ENCODE measurements at places on chromosomes 3 and 15.
A peak's percentile ranks its signal among the peaks of the same experiment; 100 is the strongest.

- no peak for DNase-seq
These were observed 309.4 kb upstream of the SOX2 start for GRCh38 chr3:181402347-181402746.

- DNase-seq: no peak
These were observed 29.1 kb upstream of the MAP6D1 start for GRCh38 chr3:183854318-183855035.

DNA sequence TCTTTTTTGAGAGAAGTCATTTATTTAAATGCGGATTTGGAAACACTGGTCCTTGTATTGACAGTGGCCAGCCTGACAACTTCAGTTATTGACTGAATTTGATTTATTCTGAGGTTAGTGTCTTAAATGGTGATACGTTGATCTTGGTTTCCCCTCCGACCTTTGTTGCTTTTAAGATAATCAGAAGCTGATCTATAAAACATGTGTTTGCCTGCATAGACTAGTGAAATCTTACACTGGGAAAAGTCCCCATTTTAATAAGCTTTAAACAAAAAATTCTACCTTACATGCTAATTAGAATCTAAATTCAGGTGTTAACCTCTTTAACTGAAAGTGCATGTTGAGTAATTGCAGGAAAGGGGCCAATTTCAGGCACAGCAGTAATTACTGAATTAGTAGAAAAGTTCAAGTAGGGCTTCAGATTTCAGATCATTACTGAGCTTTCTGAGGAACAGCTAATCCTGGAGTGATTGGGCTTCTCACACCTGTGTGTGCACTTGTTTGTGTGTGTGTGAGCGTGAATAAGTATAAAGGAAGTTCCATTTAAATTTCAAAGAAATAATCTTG lies 221.4 kb downstream of the SOX2 start:
- no peak for DNase-seq

GRCh38 chr3:42653303-42653559 lies 266 bp upstream of the ZBTB47 start:
- DNase-seq: no peak

DNA sequence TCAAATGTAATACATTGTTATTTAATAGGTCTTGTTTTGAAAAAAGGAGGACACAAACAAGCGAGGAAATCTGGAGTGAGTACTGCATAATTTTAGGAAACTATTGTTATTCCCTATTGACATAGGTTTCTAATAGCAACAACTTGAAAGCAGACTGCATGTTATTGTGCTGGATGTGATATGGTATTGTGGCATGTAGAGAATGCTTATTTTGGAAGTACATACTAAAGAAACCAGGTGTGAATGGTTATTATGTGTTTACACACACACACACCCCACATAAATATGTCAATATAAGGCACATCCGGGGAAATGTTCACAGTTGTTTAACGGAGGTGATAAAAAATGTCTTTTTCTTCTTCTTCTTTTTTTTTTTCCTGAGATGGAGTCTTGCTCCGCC lies 5.9 kb upstream of the MORF4L1 start:
- no peak for DNase-seq

DNA sequence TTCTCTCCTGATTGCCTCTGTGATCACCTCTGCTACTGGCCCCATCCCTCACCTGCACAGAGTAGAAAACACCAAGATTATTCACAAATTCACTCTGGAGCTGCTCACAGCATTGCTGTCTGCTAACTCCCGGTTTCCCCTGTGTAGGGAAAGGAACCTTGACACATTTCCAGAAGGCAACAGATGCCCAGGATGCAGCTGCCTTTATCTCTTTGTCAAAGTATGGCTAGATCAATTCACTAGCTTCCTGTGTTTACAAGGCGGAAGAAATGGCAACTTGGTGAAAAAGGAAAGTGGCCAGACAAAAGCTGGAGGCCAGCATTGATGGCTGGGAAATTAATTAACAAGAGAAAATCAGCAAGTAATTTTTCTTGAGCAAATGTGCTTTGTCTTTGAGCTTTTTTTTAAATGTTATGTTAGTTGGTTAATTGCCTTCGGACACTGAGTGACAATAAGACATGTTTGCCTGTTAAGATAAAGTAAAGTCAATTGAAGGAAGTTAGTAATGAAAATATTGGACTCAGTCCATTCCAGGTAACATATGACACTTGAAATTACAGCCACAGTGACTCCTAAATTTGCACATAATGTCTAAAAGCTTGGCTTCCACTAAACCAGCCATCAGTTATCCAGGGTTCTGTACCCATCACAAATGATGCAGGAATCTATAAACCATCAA lies 394.6 kb upstream of the IL12A start:
- DNase-seq: no peak

DNA sequence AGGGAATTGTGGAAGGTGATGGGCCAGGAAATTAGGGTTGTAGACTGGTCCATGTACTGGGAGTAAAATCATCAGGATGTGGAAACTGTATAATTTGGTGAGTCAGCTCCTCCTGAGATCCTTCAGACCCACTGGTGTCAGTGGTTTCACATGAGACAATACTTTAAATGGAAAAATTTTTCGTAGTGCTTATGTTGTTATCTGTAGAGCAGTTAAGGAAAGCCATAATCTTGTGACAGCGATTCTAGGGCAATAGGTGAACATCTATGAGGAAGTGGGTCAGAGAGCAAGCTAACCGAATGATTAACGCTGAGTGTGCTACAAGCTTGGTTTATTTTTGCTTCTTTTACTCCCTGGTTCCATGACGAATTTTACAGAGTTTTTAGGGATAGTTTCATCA lies 200.6 kb downstream of the CADM2 start:
- no peak for DNase-seq

GRCh38 chr3:24773798-24774197 lies 279.1 kb upstream of the THRB start:
- peak; percentile 21 for DNase-seq

GRCh38 chr3:28286595-28286994 lies 45.2 kb downstream of the CMC1 start:
- peak; percentile 43 for DNase-seq

- DNase-seq: no peak
These were observed 44.0 kb downstream of the EDEM1 start for GRCh38 chr3:5231487-5231886.

GRCh38 chr3:111319598-111319997 lies 222.4 kb upstream of the CD96 start:
- no peak for DNase-seq

GRCh38 chr15:69555080-69555479 lies 102.5 kb downstream of the RPLP1 start:
- DNase-seq: no peak

- DNase-seq: no peak
These were observed 168.0 kb upstream of the MLF1 start for GRCh38 chr3:158403013-158403412.

- DNase-seq: no peak
These were observed 31.6 kb upstream of the MASP1 start for GRCh38 chr3:187323091-187323490.

DNA sequence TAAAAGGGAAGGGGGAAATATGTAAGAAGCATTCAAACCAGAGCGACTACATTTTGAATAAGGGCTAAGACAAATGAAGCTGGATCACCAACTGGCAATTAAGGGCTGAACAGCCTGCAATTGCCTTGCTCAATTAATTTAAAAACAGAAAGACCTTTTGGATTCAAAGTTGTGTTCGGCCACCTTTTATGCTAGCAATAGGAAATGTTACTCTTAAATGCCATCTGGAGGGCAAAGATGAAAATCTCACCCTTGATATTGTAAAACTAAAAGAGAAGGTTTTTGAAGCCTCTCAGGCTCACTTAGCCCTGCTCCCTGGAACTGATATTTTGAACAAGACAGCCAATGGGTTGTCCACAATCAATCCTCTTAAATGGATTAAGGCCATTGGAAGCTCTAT lies 44.2 kb downstream of the ACAD9 start:
- DNase-seq: no peak

GRCh38 chr15:89669309-89669865 lies 9.8 kb downstream of the PLIN1 start:
- DNase-seq: no peak

- DNase-seq: no peak
These were observed 615.6 kb upstream of the ADAMTS9 start for GRCh38 chr3:65303431-65303830.

DNA sequence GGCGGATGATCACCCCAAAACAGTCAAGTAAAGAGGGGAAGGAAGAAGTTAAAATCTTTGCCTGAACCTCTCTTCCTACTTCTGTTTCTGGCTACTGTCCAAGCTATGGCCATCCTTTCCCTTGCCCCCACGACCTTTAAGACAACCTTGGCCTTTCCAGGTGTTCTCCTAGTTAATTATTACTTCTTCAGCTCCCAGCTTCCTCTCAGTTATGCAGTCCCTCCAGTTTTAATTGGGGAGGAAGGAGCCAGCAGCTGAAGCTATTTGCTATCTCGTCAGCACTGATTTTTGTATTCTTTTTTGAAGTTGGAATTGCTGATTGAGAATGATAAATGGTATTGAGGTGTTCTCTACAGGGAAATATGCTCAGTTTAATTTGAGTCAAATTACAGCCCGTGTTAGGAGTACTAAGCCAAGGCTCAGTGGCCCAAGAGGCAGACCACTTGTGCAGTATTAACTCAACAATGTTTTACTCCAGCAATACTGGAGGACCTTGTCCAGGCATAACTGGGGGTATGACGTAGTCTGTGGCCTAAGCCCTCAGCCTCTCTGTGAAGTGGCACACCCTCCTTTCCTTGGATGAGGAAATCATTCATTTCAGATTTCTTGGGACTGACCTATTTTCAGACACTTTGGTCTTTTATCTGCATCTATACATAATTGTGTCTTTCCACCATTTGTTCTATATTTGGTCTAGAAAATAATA lies 336.9 kb downstream of the SLC9A9 start:
- DNase-seq: no peak

DNA sequence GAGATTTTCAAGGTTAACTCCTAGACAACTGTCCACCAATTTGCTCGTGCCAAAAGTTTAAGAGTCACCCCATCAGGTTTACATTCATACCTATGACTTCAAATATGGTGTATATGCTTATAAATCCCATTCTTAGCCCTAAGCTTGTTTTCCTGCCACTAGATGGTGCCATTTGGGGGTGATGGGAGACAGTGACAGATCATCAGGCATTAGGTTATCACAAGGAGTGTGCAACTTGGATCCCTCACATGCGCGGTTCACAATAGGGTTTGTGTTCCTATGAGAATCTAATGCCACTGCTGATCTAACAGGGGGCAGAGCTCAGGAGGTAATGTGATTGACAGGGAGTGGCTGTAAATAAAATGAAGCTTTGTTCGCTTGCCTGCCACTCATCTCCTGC lies 182.7 kb downstream of the CNTN6 start:
- peak; percentile 14 for DNase-seq

- no peak for DNase-seq
These were observed 655.2 kb downstream of the RBMS3 start for GRCh38 chr3:29936054-29936453.

DNA sequence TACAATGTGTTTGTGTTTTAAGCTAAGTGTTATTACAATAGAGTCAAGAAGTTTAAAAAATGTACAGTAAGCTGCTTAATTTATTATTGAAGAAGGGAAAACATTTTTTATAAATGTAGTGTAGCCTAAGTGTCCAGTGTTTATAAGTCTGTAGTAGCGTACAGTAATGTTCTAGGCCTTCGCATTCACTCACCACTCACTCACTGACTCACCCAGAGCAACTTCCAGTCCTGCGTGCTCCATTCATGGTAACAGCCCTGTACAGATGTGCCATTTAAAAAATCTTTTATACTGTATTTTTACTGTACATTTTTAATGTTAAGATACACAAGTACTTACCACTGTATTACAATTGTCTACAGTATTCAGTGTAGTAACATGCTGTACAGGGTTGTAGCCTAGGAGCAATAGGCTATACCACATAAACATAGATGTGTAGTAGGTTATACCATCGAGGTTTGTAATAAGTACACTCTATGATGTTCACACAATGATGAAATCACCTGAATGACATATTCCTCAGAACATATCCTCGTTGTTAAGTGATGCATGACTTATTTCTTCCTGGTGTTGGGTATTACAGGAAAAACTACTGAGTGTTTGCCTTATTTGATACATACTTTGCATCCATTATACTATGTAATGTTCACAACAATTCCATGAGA lies 156.6 kb upstream of the NUDT16 start:
- DNase-seq: no peak

GRCh38 chr3:89268059-89268458 lies 160.6 kb downstream of the EPHA3 start:
- no peak for DNase-seq

DNA sequence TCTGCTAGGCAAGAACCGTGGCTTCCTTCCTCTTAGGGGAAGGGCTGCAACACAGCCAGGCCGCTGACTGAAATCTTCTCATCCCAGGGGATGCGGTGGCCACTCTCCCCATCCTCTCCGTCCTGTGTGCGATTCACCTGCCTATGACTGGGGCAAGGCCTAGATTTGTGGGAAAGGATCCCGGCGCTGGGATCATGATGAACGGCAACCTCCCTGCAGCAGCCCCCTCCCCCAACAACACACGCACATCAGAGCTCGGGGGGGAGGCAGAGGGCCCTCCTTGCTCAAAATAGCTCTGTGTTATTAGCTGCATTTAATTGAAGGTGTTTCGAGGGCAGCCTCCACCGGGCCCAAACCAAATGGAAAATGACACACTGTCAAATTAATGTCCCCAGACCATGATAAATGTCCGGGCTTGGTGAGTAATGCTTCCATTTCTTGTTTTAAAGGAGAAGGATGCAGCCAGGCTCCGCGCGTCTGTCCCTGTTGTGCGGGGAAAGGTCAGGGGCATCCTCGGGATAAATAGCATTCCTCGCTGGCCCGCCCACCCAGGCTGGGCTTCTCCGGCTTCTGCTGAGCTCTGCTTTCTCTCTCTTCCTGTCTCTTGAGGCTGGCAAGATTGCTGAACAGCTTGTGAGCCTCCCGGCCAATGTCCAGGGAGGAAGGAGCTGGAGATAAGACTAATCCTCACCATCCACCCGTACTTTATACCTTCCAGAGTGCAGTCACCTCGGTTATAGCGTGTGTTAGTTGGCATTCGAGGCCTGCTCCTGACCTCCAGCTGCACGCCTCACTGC lies 56.4 kb upstream of the TLE3 start:
- DNase-seq: no peak

- no peak for DNase-seq
These were observed 141.7 kb downstream of the RPLP1 start for GRCh38 chr15:69593981-69594966.

DNA sequence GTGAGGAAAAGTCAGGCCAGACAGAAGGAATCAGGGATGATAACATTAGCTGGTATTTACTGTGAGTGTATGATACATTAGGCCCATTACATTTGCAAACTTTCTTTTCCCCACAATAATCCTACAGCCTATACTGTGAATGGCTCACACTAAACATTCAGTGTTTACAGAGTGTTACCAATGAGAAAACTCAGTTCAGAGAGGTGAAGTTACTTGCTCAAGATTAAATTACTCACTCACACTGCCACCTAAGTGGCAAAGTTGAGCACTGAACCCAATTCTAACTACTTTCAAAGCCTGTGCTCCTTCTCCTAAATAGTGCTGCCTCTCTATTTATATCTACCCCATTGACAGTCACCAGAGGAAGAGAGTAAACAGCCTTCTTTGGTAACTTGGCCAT lies 8.5 kb downstream of the XPC start:
- DNase-seq: no peak

- no peak for DNase-seq
These were observed 339.7 kb upstream of the EPHA3 start for GRCh38 chr3:88767746-88768145.

- no peak for DNase-seq
These were observed 15.1 kb upstream of the IQSEC1 start for GRCh38 chr3:13088028-13089006.

- no peak for DNase-seq
These were observed 227.6 kb downstream of the CLSTN2 start for GRCh38 chr3:140162551-140162950.

All from Jurkat, Clone E6-1 (cell line).